ENCODE measurements at places on chromosomes 16 and 17. TPM values are rescaled to one million over a fixed set of nuclear protein-coding genes. Genes with fewer than 3 reads are reported as not detected.

Gene CSH2
- total RNA-seq: not detected

Gene NOD2
- not detected for total RNA-seq

Gene TBC1D3D
- not detected for total RNA-seq

Gene PIRT
- not detected for total RNA-seq

Gene AMZ2
- 108 TPM for total RNA-seq

Gene TBC1D3K
- total RNA-seq: not detected

Gene SCRN2
- 32.4 TPM for total RNA-seq

Gene MYH2
- total RNA-seq: not detected

Gene PIK3R6
- total RNA-seq: not detected

Gene ANKRD40CL
- total RNA-seq: not detected

Gene CD79B
- total RNA-seq: 0.16 TPM

Gene OR4D1
- total RNA-seq: not detected

Gene PERCC1
- not detected for total RNA-seq

Gene NPIPA2
- total RNA-seq: 2.2 TPM

Gene FLYWCH1
- total RNA-seq: 17.9 TPM

Gene CRYM
- 2.1 TPM for total RNA-seq

Gene HP
- not detected for total RNA-seq

Gene SLC35G6
- total RNA-seq: not detected

Gene CACNG4
- 12.6 TPM for total RNA-seq

Gene UTS2R
- not detected for total RNA-seq

Gene CETP
- not detected for total RNA-seq

Gene ZNF598
- 43.2 TPM for total RNA-seq

Gene TEKT5
- not detected for total RNA-seq

Gene HOXB2
- total RNA-seq: 0.59 TPM

Gene GSG1L
- not detected for total RNA-seq

Gene EPX
- total RNA-seq: not detected

Gene KRTAP1-1
- total RNA-seq: not detected

Gene ATP2A1
- 1.8 TPM for total RNA-seq

Gene SEPTIN12
- total RNA-seq: not detected

Gene TMEM114
- total RNA-seq: not detected

Gene PARD6A
- total RNA-seq: 1.3 TPM

Gene CD300H
- total RNA-seq: 0.31 TPM

Gene TOP3A
- total RNA-seq: 40.4 TPM

Gene CCDC154
- total RNA-seq: 0.81 TPM

Gene C17orf107
- 0.28 TPM for total RNA-seq

Gene ACSM3
- total RNA-seq: 4.3 TPM

Gene CORO1A
- 3.4 TPM for total RNA-seq

Gene SDR42E2
- total RNA-seq: not detected
